ENCODE measurements at places on chromosomes 11 and 22.

- no peak for DNase-seq
Measured at GRCh38 chr11:94184362-94184761, 55.7 kb downstream of the PANX1 start.

GRCh38 chr11:132187814-132188213, 817.4 kb downstream of the NTM start:
- no peak for DNase-seq

DNA sequence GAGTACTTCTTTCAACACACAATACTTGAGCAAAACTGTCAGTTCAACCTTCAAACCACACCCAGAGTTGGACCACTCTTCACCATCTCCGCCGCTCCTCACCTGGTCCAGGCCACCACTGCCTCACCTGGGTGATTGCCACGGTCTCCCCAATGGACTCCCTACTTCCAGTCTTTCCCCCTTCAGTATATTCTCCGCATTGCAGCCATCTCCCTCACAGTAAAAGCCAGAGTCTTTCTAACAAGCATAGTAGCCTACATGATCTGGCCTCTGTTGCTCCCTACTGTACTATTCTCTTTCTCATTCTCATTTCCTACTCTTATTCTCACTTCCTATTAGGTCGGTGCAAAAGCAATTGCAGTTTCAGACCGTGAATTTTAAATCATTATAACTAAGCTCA, 28.5 kb downstream of the AASDHPPT start:
- no peak for DNase-seq

- DNase-seq: no peak
Measured at GRCh38 chr22:40813912-40814315, 5.2 kb downstream of the SLC25A17 start.

DNA sequence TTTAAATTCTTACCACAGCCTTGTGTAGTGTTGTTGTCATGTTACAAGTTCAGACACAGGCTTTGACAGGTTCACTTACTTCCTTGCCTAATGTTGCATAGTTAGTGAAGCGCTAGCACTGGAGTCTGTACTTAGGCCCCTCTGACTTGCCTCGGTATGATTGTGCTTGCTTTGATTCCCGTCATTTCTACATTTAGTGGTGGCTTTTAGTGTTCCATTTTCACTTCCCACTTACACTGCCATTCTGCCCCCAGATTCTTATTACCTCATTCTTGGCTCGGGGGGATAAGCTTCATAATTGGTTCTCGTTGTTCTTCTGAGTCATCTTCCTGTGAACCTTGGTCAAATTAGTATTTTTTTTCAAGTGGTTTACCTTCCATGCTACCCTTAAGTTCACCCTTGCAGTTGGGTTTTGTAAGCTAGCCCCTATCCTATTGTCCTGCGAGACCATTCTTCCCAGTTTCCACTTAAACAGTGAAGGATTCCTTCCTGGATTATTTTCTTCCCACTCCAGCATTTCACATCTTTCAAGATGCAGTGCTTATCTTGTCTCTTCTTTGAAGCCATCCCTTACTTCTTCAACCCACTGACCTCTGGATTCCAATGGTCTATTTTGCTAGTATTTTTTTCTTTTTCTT, 68.7 kb downstream of the DDX10 start:
- peak; percentile 21 for DNase-seq

GRCh38 chr11:102849311-102849710, 5.9 kb upstream of the MMP3 start:
- no peak for DNase-seq

- no peak for DNase-seq
Measured at GRCh38 chr11:9180784-9181183, 84.4 kb downstream of the DENND5A start.

GRCh38 chr11:117489999-117490679, 162.5 kb downstream of the CEP164 start:
- DNase-seq: no peak

GRCh38 chr11:36156161-36156816, 132.9 kb downstream of the COMMD9 start:
- DNase-seq: no peak

GRCh38 chr11:131964698-131965483, 594.5 kb downstream of the NTM start:
- DNase-seq: no peak

- DNase-seq: no peak
Measured at GRCh38 chr11:109845437-109845836, 247.8 kb upstream of the ZC3H12C start.

DNA sequence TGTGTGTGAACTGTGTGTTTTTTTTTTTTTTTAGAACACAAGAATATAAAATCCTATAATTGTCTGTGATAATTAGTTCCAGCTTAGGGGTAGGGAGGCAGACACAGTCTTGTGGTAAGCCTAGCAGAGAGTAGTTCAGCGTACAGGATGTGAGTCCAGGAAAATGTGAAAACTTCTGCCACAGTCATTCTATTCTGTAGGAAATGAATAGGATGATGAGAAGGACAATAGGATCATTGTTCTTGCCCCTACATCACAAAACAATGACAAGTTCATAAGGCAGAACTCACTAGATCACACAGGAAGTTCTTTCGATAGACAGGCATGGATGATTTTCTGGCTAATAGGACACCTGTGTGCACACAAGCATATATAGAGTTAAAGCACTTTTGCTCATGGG, 132.2 kb downstream of the NAV2 start:
- no peak for DNase-seq

- DNase-seq: no peak
Measured at GRCh38 chr11:64248578-64248977, 1.8 kb upstream of the PPP1R14B start.

DNA sequence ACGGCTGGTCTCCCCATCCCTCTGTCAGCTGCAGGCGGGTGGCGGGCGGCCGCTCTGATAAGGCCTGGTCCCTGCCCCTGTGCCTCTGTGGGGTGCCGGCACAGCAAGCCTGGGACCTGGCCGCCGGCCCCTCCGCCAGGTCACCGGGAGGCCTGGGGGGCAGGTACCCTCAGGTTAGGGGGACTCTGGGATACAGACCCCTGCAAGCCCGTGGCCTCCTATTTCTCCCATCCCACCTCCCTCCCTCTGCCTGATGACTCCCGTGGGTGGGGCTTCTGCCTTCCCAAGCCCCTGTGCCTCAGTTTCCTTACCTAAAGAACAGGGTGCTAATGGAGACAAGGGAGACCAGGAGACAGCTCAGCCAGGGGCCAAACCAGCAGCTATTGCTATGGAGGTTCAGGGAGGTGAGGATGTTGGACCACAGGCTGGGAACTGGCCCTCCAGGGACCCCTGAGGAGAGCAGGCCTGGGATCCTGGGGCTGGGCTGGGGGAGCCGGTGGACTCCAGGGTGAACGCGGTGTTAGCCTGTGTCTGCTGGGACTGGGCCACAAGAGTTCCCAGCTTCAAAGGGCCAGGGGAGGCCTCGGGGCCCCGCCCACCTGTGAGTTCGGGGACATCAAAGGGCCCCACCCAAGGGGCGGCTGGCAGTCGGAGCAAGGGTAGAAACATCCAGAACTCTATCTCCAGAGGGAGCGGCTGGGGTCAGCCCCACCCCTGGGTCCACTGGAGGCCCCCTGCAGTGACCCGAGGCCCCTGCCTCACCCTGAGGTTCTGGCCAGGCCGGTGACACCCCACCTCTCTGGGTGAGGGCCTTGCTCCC, 32.0 kb upstream of the TH start:
- DNase-seq: no peak

- DNase-seq: no peak
Measured at GRCh38 chr11:130592056-130592455, 143.6 kb downstream of the ADAMTS15 start.

GRCh38 chr11:65786786-65787636, at the start of gene OVOL1:
TSS of gene OVOL1 (plus strand) at chr11:65787063. CDS start at chr11:65787374, 311 bp downstream.
- DNase-seq: peak; percentile 51

- DNase-seq: no peak
Measured at GRCh38 chr11:9752091-9752490, 88.2 kb downstream of the SWAP70 start.

DNA sequence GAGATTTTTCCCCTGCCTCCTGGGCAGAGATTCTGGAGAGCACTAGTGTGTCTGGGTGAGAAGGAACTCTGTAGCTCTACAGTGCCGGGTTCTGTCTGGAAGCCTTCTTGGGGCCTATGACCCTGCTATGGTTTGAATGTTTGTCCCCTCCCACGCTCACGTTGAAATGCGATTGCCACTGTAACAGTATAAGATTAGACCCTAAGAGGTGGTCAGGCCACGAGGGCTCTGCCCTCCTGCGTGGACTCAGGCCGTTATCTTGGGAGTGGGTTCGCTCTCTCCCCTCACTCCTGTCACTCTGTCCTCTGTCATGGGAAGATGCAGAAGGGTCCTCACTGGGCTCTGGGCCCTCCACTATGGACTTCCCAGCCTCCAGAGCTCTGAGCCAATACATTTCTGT, 3.5 kb downstream of the AP5B1 start:
- DNase-seq: no peak

DNA sequence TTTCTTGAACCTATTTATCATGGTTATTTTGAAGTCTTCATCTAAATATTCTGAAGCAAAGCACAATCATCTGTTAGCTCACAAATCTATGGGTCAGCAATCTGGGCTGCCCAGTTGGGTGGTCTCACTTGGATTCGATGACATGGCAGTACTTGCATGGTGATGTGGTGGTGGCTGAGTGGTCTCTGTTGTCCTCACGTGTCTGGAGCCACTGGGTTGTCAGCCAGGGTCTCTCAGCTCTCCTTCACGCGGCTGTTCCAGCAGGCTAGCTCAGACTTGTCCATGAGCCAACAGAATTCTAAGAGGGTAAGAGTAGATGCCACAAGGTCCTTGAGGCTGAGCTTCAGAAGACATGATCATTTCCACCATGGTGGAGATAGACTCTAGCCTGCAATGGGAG, 66.4 kb upstream of the KCNQ1OT1 start:
- DNase-seq: no peak

DNA sequence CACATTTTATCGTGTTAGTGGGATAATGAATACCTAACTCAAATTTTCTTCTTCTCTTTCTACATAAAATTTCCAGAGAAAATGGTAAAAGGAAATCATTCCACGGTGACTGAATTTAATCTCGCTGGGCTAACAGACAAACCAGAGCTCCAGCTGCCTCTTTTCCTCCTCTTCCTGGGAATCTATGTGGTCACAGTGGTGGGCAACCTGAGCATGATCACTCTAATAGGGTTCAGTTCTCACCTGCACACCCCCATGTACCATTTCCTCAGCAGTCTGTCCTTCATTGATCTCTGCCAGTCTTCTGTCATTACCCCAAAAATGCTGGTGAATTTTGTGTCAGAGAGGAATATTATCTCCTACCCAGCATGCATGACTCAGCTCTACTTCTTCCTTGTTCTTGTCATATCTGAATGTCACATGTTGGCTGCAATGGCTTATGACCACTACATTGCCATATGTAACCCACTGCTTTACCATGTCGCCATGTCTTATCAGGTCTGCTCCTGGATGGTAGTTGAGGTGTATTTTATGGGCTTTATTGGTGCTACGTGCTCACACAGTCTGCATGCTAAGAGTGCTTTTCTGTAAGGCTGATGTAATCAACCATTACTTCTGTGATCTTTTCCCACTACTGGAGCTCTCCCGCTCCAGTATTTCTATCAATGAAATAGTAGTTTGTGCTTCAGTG, 24.1 kb downstream of the OR10D3 start:
- no peak for DNase-seq

DNA sequence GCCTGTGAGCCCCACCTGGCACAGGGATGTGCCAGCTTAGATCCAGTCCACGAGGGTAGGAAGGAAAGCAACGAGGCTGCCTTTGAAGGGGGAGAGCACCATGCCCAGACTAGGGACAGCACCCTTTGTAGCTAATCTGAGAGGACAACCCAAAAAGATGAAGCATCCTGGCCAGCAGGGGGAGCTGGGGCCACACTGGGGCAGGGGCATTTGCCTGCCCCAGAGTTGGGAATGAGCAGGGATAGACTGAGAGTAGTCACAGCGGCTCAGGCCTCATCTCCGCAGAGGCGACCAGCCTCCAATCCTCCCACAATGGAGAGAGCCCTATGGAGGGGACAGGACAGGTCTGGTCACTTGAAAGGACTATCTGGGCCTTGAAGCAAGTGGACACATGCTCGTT, 16.4 kb downstream of the LMO1 start:
- no peak for DNase-seq

- no peak for DNase-seq
Measured at GRCh38 chr11:99568808-99569207, 548.1 kb downstream of the CNTN5 start.

DNA sequence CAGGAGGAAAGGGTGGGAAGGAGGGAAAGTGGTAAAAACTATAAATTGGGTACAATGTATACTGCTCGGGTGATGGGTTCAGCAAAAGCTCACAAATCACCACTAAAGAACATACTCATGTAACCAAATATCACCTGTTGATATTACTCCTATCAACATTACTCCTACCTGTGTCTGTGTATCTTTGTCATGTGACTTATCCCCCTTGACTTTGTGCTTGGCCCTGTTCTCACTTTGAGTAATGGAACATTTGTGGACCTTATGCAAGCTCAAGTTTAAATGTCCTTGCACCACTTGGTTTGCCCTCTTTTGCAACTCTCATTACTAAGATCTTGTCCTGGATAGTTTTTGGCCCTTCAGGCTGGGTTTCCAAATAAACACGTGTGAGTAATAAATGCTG, 39.0 kb downstream of the ZNF280B start:
- no peak for DNase-seq

GRCh38 chr11:58549644-58550043, 26.0 kb downstream of the LPXN start:
- no peak for DNase-seq

DNA sequence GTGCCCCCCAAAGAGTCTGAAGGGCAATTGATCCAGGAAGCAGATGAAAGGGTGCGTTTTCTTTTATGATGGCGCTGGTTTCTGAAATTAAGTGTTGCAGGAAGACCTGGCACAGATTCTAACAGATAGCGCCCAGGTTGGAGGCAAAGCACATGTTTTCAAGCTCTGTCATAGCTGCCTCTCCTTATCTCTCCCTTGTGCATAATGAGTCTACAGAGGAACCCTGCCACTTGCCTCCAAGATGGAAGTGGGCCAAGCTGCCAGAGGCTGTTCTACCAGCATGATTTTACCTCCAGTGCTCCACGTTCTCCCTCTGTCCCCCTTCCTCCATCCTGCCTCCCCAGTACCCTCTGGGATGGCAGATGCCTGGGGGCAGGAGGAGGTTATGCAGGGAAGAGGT, 30.0 kb upstream of the TLCD5 start:
- DNase-seq: no peak

DNA sequence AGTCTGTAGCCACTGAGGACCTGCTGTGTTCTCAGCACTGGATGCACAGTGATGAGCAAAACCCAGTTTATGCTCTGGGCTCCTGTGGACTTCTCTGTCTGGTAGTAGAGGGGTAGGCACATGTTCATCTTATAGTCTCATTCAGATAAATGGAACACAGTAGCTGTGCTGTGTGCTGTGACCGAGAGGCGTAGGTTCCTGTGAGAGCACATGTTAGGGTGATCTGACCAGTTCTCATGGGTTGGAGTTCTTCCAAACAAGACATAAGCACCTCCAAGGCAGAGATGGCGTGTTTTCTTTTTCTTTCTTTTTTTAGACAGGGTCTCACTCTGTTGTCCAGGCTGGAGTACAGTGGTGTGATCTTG, 154.8 kb upstream of the RASSF10 start:
- no peak for DNase-seq

GRCh38 chr11:31805037-31805628, 6.0 kb downstream of the PAX6 start:
- no peak for DNase-seq

- DNase-seq: no peak
Measured at GRCh38 chr11:117181586-117182550, 3.3 kb downstream of the SIDT2 start.

Data from stimulated activated CD4-positive, alpha-beta T cell treated with anti-CD3 and anti-CD28 coated beads, Interleukin-4, amount 100 ng/mL, for 4 hours (primary cell).